ENCODE measurements at places on chromosomes 5 and 9.
A peak's percentile ranks its signal among the peaks of the same experiment; 100 is the strongest.

DNA sequence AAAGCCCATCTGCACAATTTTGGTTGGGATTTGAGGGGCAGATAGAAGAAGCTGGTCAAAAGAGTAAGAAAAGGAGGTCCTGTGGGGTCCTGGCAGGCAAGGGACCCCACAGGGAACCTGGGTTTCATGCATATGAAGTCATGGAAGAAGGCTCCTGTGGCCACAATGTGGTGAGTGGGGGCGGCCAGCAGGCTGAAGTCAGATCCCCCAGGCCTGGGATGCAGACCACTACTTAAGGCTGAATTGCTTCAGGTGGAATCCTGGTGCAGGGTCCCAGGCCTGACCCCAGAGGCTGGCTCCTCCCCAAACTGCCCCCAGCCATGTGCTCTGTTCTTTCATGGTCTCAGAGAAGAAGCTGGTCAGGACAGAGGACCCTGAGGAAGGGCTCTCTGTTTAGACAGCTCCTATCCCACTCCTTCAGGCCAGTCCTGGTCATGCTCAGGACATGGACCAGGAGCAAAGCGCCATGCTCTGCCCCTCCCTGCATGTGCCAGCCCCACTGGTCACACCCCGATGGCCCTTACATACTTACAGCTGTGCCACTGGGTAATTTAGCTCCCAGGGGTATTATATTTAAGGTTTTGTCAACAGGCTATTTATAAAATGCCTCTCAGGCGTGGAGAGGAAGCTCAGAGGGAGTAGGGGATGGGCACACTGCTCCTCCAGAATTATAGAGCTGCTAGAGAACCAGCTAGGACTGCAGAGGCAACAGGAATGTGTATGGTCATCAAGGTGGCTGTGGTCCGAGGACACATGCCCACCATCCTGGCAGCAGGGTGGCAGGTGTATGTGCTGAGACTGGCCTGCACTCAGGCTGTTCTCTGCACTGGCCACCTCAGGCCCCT lies 33.4 kb downstream of the C5orf15 start:
- DNase-seq: no peak

- DNase-seq: no peak
Measured at GRCh38 chr5:90099099-90099498, 310.5 kb downstream of the CETN3 start.

DNA sequence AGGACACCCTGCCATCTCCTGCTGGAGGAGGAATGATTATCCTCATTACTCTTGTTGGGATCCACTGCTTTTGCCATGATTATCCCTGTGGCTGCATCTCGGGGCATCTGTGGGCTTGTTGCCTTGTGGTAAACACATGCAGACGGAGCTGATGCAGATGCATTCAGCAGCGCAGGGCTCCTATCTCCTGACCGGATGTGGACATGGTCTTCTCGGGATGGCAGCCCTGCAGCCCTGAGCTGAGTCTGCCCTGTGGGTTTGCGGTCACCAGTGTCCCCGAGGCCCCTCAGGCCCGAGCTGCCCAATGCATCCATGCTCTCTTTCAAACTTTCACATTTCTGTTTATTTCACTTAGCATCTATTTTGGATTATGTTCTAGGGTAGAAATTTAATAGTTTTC lies 250.4 kb upstream of the IRX1 start:
- DNase-seq: no peak

GRCh38 chr5:159936686-159937329 lies 20.5 kb downstream of the ADRA1B start:
- DNase-seq: no peak

- peak; percentile 41 for DNase-seq
Measured at GRCh38 chr9:106482733-106483132, 380.2 kb upstream of the ZNF462 start.

- DNase-seq: no peak
Measured at GRCh38 chr5:76813982-76814562, 4.8 kb upstream of the F2RL1 start.

GRCh38 chr5:178699681-178700253 lies 30.7 kb downstream of the ZNF354A start:
- DNase-seq: no peak

DNA sequence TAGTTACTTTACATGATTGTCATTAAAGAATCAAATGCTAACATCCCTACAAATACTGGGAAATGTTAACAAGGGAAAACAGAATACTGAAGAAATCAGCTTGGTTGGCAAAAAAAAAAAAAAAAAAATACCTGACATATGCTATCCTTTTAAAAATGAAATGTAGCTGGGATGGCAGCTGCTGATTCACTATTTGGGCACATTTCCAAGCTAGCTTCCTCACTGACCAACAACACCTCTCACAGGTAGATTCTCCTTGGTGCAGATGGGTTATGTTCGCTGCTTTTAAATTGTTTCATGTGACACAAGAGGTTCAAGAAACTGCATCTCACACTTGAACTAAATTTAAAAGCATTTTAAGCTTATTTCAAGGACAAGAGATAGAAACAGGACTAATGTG lies 6.1 kb upstream of the PRUNE2 start:
- no peak for DNase-seq

- DNase-seq: no peak
Measured at GRCh38 chr9:135062254-135062653, 25.2 kb upstream of the OLFM1 start.

DNA sequence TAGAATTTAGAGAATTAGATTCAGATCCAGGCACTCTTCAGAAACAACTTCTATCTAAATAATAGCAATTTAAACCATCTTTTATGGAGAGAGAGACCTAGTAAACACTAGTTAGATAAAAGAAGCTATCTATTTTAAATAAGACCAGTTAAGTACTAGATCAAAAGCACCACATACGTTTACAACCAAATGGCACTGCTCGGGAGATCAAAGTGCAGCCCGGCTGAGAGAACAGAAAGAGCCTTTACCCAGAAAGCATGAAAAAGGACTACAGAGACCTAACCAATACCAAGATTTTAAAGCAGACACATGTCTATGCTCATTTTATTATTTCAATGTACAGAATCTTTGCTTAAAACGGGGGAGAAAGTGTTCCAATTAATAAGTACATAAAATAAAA lies 30.8 kb downstream of the LIX1 start:
- no peak for DNase-seq

GRCh38 chr9:36486329-36486932 lies 86.3 kb upstream of the MELK start:
- peak; percentile 9 for DNase-seq

- DNase-seq: no peak
Measured at GRCh38 chr5:181166812-181167733, 19.7 kb downstream of the OR2V2 start.

DNA sequence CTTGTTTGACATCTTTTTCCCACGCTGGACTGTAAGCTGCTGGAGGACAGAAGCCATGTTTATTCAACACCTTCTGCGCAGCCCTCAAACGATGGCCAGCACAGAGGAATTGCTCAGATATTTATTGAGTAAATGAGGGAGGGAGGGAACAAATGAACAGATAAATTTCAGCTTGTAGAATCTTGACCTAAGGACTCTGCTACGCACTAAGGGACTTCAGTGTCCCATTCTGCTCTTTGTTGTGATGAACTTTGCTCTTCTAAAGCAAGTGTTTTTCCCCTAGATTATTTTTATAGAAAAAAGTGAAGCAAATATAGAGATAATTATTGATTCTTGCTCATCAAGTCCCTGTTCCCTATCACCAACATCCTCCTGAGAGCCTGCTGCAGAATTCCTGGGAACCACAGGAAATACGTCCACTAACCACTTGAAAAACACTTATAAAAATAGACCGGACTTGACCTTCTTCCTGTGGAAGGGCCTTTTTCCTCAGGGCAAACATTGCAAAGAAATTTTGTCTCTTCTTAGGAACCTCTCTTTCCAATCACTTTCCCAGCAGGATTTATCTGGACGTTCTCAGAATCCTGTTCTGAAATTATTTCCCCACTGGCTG lies 54.9 kb downstream of the FGF1 start:
- no peak for DNase-seq

DNA sequence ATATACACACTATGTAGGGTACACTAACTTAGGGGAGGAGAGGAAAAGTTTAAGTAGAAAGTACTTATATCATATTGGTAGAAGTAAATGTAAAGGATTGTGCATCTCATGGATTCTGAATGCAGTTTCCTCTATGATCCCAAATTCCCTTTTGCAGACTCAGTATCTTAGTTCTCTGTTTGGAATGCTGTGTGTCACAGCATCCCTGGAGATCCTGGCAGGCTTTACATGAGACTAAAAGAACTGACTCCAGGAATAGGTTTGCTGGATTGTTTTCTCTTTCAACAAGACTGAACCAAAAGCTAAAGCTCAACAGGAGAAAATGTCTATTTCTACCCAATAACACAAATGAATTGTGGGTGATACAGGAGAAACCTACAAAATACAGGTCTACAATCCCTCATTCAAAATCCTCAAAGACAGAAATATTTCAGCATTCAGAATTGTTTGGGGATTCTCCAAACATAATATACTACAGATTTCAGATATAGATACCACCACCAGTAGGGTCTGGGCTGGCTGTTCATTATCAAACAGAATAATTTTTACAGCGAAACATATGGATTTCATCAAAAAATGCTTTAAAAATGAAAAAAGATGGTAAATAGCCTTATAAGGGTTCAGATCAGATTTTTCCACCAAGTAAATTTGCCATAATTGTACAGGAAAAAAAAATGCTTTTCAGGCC lies 324.7 kb upstream of the GRAMD2B start:
- no peak for DNase-seq

DNA sequence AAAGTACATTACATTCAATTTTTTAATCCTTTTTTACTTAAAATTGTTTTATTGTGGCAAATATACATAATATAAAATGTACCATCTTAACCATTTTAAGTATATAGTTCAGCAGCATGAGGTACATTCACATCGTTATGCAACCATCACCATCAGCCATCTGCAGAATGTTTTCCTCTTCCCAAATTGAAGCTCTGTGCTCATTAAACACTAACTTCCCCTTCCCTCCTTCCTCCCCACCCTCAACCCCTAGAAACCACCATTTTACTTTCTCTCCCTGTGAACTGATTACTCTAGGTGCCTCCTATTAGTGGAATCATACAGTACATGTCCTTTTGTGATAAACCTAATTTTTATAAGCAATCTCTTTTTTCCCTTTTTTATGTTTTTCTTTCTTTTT lies 15.6 kb downstream of the TEX53 start:
- peak; percentile 35 for DNase-seq

DNA sequence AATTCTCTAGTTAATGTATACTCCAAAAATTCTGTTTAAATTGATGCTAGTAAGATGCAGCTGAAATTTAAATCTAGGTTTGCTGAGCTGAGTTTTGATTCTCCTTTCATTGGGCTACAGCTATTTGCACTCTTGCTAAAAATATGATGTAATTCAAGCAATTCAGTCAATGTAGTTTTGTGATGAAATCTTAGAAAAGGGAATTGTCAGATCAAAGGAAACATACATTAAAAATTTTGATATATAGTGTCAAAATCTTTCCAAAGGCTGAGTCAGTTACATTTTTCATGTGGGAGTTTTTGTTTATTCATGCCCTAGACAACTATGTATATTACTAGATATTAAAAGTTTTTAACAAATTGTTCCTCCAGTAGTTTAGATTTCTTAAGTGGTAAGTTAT lies 334.9 kb upstream of the DAB2 start:
- peak; percentile 23 for DNase-seq

DNA sequence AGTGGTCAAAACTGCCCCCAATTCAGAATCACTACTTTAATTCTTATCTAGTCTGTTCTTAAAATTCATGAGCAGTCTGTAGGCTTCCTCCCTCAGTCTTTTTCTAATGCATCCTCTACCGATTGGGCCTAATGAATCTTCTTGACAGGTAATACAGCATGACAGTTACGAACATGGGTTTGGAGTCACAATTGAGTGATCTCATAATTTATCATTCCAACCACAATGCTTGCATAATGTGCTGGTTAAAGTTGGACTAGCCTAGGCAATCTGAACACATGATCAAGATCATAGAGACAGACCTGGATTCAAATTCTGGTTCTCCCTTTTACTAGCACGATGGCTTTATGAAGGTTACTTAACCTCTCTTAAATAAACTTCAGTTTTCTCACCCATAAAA lies 33.1 kb upstream of the SETD9 start:
- DNase-seq: peak; percentile 68

GRCh38 chr5:151318850-151319732 lies 15.5 kb upstream of the SLC36A3 start:
- DNase-seq: no peak

- no peak for DNase-seq
Measured at GRCh38 chr5:95726811-95727763, 4.0 kb upstream of the RHOBTB3 start.

DNA sequence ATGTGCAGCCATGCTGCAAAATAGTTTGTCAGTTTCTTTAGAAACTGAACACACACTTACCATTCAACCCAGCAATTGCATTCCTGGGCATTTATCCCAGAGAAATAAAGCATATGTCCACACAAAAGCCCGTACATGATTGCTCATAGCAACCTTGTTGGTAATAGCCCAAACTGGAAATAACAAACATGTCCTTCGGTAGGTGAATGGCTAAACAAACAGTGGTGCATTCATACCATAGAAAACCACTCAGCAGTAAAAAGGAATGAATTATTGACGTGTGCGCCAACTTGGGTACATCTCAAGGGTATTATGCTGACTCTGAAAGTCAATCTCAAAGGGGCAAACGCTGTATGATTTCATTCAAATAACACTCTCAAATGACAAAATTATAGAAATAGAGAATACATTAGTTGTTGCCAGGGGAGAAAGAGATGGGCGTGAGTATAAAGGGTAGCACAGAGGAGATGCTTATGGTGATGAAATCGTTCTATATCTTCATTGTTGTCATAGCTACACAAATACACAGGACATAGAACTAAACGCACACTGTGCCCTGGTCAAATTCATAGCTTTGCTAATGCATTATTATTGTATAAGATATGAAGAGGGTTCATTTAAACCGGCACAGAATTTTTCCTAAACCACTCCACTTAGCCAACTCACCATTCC lies 58.2 kb downstream of the DRD1 start:
- DNase-seq: no peak

DNA sequence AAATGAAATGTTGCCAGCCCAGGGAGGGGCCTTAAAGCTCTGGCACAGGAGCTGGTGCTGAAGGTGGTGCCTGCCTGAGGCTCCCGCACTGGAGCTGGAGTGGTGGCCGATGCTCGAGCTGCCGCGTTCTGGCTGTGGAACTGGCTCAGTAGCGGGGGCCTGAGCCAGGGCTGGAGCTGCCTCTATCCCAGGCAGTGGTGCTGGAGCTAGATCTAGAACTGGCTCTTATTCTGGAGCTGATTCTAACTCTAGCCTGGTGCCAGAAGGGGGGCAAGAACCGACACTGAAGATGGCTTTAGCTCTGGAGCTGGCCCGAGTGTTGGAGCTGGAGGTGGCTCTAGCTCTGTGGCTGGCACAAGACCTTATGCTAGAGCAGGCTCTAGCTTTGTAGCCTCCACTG lies 19.2 kb downstream of the OBP2B start:
- no peak for DNase-seq

All from suppressor macrophage treated with lipopolysaccharide for 4 hours (primary cell).